Left renal pelvis (tissue), 4 donors: ENCODE measurements at places on chromosomes 1 and 21. TPM values are rescaled to one million over a fixed set of nuclear protein-coding genes. Genes with fewer than 3 reads are reported as not detected.

Gene ERG
- 23.7 TPM for polyA plus RNA-seq

Gene GSTM5
- 36.1 TPM for polyA plus RNA-seq

Gene SCAMP3
- 58.9 TPM for polyA plus RNA-seq

Gene HAO2
- polyA plus RNA-seq: 1.4 TPM

Gene RASAL2
- 21.5 TPM for polyA plus RNA-seq

GRCh38 chr1:70025846-70026245 is 179.5 kb downstream of the LRRC40 start:
- no peak for DNase-seq

DNA sequence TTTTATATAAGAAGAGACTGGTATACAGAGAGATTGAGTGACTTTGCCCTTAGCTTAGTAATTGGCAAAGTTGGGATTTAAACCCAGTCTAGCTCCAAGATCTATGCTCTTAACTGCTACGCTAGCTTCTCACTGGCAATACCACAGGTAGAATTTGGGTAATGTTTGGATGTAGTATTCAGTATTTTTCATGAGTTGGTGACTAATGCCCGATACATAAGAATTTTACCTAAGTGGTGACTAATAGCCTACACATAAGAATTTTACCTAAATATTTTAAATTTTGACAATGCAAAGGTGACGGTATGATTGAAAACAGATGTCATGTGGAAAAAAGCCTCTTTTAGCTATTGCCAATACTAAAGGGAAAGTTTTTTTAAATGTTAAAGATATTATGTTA is 24.3 kb downstream of the GPSM2 start:
- DNase-seq: no peak

DNA sequence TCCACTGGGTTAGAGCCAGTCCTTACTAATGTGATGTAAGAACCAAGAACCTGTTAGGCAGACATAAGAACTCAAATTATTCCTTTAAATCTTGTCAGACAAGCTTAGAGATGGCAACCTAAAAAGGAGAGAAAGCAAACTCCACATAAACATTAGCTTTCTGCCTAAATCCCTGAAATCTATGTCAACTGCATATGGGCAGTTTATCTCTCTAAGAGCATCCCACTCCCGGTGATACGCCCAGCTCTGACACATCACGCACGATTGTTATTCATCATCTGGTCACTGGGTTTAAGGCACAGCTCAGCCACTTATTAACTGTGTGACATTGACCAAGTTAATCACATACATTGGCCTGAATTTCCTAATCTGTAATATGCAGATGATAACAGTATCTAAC is 323.7 kb downstream of the HHIPL2 start:
- no peak for DNase-seq

GRCh38 chr1:158509471-158510156 is 37.6 kb downstream of the OR10R2 start:
- DNase-seq: no peak

DNA sequence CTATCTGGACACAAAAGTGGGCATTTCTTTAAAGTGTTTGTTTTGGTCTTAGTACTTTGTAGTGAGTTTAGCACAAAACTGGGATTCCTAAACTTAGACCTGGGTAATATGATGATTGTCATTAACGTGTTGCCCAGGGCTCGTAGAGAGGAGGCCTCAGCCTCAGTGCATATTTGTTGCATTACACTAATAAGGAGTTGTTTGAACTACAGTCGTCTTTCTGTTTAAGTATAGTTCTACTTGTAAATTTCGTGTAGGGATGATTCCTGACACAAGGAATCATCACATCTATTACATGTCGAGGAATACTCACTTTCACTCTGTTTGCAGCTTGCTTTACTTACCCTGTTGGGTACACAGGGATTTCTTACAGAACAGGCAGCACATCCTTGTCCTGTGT is 85.0 kb downstream of the PRDM2 start:
- no peak for DNase-seq

GRCh38 chr1:3894626-3895278 is 5.3 kb downstream of the C1orf174 start:
- no peak for DNase-seq

DNA sequence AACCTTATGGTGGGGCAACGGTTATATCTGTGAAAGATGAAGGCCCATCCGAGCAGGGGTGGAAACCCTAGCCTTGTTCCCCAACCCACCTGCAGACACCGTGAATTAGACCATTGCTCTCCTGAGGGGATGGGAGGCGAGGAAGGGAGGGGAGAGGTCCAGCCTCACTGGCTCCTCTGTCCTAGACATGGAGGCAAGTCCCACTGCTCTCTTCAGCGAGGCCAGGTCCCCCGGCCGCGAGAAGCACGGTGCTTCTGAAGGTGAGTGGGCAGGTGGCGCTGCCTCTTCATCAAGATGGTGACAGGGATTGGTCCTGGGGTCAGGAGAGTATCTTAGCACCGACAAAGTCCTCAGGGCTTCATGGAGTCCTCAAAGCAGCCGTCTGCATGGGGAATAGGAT is 59.3 kb downstream of the VWA5B1 start:
- no peak for DNase-seq

GRCh38 chr1:52402860-52403240 is 1.4 kb downstream of the ORC1 start:
- no peak for DNase-seq
